ENCODE measurements at places on chromosomes 16 and 17.

DNA sequence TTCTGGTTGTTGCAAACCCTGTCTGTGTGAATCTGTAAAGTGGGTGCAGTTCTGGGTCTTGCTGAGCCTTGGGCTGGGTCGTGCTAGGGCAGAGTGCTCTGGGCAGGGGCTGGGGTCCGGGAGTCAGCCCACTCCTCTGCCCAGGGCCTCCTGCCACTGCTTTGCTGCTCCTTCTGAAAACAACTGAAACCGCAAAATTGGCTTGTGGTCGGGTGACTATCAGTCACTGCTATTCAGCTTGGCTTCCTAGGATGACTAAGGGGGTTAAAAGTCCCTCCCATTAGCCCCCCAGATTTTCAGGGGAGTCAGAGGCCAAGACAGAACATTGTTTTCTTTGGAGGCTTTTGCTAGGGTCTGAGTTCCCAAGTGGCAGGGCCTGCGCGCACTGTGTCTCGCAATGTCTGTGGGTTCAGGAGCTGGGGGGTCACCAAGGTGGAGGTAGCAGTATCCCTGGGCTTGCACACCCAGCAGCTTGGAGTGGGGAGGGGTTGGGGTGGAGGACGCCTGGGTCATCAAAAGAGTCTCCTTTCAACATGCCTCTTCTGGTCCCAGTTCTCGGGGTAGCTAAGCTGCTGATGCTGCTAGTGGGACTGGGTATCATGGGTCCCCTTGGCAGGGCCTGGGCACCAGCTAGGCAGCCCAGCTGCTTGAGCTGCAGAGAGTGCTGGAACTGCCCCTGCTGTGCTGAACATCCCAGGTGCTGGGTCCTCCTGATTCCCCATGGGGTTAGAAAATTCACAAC is 13.5 kb upstream of the TBX21 start:
- DNase-seq: no peak

- no peak for DNase-seq
Measured at GRCh38 chr16:1895949-1896675, 22.1 kb downstream of the HS3ST6 start.

- no peak for DNase-seq
Measured at GRCh38 chr17:30956764-30957374, 14.0 kb upstream of the RNF135 start.

DNA sequence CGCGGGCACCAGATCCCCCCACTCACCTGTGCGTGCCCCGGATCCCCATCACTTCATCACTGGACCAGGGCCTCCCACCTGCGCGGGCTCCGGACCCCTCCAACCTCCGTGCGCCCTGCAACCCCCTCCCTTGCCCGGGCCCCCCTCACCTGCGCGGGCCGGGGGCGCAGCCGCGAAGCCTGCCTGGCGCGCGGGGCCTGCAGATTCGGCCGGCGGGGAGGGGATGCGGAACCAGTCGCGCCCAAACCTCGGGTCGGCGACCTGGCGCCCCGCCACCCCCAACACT is 202 bp downstream of the CEP131 start:
- DNase-seq: no peak

DNA sequence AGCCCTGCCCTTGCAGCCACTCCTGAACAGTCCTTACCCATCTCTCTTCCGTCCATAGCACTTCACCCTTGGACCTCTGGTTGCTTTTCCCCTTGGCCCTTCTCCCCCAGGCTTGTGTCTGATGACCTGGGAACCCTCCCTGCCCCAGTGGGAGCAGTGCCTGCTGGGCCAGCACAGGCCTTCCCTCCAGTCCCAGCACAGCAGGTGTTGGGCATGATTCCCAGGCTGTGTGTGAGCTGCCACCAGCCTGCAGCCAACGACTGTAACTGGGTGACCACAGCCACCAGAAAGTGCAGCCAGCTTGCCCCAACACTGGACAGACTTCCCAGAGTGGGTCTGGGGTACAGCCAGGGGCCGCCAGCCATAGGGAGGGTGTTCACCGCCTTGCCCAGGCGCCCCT is 30.0 kb downstream of the CRAMP1 start:
- DNase-seq: no peak

DNA sequence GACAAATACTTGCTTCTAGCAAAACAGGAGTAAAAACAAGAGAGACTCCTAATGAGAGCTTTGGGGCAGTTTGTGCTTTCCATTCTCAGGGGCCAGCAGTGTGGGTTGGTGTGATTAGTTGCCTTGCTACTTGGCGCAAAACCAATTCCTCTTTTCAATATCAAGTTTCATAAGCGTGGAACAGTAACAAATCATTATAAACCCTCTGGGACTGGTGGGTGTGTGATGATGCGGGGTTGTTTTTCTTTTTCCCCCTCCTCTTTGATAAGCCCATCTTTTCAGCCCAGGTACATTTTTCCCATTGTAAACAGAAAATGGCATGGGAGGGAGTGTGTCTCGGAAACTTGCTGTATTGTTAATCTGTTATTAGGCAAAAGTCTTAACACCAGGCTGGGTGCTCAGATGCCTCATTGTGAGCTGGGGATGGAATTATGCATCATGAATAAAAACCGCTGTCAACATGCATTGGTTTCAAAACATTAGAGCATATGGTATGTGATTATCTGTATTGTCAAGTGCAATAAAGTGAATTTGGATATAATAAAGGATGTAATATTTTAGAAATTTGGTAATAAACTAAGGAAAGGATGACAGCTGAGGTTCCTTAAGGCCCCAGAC is 166.4 kb downstream of the CCDC182 start:
- DNase-seq: no peak

DNA sequence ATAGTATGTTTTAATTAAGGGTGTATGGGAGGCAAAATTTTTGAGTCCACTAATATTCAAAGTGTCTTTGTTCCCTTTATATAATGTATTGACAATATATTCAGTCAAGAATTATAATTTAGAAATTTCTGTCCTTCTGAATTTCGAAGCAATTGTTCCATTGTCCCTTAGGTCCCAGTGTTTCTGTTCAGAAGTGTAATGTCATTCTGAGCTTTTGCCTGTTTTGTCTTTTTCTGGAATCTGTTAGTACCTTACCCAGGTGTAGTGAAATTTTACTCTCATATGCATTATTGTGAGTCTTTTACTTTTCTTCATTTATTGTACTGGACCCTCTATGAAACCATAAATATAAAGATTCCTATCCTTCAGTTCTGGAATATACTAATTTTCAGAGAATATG is 505.7 kb upstream of the KIF2B start:
- DNase-seq: no peak

GRCh38 chr16:88768071-88768783 is 16.8 kb downstream of the PIEZO1 start:
- no peak for DNase-seq

GRCh38 chr17:42522263-42522790 is 13.7 kb upstream of the NAGLU start:
- no peak for DNase-seq

GRCh38 chr17:77327566-77328464 is 187.0 kb downstream of the SEC14L1 start:
- DNase-seq: no peak

DNA sequence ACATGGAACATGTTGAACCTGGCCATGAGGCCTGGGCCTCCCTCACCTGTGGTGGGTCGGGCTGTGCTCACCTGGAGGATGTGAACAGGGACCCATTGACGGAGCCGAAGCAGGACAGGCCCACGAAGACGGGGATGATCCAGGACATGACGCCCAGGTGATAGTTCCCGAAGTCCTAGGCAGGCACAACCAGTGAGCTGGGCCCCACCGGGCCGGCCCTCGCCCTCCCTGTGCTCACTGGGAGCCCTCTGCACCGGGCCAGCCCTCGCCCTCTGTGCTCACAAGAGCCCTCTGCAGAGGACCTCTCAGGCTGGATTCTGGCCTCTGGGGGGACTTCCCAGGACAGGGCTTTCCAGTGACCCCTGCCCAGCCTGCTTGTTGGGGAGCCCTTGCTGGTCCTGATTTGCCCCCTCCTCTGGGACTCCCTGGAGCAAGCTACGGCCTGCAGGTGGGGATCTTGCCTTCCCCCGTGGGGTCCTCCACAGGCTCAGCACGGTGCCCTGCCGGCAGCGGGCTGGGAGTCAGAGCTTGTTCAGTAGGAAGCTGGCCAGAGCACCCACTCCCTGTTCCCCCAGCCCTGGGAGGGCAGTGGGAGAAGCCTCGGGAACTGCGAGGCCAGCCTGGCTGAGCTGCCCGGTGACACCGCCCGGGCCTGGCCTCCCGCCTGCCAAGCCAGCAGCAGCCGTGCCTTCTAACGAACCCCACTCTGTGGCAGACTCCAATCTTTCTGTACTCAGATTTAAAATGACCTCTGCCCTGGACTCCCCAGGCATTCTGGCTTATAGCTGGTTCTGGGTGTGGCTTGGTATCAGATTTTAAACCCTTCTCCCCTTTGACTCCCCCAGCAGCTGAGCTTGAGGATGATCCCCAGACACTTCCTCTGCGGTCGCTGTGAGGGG is 30.4 kb downstream of the SLC7A5 start:
- no peak for DNase-seq
